ENCODE measurements at places on chromosomes 2 and 18.

DNA sequence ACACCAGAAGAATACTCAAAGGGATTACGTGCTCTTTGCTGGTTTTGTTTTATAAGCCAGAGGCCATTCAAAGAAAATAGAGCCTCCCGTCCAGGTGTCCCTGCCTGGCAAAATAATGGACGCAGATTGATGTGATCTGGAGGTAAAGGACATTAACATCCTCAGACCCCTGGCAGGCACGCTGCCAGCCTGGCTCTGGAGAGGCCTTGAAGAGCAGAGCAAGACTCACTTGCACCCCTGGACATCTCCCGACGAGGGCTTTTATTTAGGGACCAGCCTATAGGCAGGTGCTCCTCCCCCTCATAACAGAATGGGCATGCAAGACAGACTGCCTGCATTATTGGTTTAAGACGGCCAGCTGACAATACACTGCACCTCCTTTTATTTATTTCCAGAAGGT, 291.3 kb downstream of the BCL11A start:
- no peak for DNase-seq

GRCh38 chr2:187873132-187873531, 318.9 kb upstream of the TFPI start:
- DNase-seq: no peak

DNA sequence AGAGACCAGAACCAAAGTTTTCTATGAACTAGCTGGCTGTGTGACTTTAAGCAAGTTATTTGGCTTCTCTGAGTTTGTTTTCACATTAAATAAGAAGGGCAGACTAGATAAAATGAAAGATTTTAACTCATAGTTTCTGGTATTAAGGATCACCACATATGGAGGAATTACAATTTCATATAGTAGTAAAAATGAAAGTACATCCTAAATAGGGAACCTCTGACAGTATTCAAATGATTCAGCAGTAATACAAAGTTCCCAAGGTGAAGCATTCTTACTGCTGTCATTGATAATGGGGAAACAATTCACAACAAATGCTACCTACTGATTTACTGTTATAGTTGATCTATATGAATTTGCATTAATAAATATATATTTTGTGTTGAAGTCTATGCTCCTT, 170.3 kb upstream of the VRK2 start:
- DNase-seq: no peak

GRCh38 chr2:53286345-53286744, 481.3 kb upstream of the CHAC2 start:
- DNase-seq: no peak

- DNase-seq: no peak
Measured at GRCh38 chr2:64534363-64534762, 10.2 kb downstream of the AFTPH start.

DNA sequence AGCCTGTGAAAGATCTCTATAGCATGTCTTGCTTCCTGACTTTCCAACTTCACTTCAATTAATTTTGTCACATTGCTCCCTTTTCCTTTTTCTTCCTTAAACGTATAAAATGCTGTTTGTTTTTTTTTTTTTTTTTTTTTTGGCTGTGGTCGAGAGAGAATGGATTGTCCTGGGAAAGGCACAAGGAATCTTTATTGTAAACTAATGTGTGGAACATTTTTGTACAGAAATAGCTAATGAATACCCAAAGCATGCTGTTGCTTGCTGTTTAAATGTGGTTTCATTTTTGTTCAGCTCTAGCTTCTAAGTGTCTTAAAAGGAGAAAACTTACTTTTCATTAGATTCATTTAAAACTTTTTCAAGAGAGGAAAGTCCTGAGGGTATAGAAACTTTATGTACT, 105.5 kb downstream of the GPD2 start:
- no peak for DNase-seq

DNA sequence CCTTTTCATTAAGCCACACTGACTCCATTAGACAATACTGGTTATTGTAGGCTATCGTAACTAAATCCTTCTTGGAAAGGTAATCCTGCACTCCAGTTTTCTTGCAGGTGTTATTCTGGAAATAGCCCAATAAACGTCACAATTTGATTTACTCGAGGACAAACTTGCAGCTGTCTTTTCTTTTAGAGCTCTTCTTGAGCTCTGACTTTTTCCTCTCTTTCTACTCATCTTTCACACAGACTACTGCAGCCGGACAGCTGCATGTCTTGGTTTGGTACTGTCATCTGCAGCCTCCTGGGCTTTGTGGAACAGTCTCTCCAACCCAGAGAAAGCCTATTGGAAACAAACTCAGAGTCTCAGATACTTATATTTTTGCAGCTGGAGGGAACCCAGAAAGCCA, 23.0 kb upstream of the MSGN1 start:
- no peak for DNase-seq

- no peak for DNase-seq
Measured at GRCh38 chr2:42128721-42129486, 40.2 kb upstream of the EML4 start.

DNA sequence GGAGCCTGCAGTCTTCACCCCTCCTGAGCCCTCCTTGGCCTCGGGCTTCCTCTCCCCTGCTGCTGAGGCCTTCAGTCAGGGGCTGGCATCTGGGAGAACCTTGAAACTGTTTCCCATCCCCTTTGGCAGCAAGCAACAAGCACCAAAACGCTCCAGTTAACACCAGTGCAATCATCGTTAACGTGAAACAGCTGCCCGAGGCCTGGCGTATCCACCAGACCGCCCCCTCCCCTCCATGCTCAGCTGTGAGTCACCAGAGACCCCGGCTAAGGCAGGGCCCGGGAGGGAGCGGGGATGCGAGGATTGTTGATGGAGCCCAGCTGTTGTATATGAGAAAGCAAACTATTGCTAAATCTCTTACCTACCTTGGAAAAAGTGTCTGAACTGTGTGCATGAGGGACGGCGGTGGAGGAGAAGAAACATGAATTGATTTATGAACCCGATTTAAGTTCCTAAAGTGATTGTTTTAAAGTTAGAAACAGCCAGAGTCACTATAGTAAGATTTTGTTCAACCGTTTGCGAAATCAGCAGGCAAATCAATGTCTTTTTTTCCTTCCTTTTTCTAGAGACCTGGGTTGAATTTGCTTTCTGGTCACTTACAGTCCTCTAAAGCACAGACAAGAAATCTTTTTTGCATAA, 5.2 kb downstream of the ZFP36L2 start:
- peak; percentile 19 for DNase-seq

DNA sequence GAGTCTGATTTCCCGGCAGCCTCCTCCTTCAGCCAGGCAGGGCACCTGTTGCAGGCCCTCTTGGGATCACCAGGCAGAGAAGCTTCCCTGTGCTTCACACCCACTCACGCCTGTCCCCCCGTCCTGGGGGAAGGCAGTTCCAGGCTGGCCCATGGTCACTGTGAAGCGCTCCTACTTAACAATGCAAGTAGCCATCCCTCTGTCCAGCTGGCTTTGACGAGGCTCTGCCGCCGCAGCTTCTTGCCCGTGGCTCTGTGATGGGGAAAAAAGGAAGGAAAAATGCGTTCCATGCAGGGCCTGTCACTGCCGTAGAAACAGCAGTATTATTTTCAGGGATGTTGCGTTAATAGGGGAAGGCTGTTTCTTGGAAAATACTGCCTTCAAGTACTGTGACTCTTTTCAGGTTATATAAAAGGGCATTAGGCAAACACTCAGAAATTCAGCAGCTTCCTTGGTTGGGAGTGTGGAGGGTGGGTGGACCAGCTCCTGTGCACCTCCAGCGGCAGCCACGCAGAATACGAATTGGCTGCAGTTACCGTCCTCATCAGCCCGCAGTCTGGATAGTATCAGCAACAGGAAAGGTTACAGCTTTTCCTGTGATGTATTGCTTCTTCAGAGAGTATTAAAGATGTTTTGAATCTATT, 232.3 kb downstream of the KLHL29 start:
- no peak for DNase-seq

GRCh38 chr2:46827274-46828134, 88.1 kb downstream of the MCFD2 start:
- DNase-seq: no peak

DNA sequence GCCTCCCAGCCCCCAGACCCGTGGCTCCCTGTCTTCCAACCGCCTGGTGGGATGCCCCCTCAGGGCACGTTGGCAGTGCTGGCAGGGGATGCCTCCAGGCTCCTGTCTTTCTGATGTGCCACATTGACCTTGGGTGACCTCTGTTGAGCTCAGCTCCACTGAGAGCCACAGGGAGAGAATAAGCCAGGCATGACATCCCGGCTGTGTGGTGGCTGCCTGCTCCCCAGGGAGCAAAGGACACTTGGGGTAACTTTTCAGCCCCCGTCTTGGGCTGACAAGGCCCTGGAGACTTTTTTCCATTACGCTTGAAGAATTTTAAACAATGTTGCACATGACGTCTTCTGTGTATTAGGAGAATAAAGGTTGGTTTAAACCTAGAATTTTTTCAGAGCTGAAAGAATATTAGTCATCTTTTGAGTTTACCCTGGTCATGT, 246.0 kb downstream of the TSN start:
- no peak for DNase-seq

DNA sequence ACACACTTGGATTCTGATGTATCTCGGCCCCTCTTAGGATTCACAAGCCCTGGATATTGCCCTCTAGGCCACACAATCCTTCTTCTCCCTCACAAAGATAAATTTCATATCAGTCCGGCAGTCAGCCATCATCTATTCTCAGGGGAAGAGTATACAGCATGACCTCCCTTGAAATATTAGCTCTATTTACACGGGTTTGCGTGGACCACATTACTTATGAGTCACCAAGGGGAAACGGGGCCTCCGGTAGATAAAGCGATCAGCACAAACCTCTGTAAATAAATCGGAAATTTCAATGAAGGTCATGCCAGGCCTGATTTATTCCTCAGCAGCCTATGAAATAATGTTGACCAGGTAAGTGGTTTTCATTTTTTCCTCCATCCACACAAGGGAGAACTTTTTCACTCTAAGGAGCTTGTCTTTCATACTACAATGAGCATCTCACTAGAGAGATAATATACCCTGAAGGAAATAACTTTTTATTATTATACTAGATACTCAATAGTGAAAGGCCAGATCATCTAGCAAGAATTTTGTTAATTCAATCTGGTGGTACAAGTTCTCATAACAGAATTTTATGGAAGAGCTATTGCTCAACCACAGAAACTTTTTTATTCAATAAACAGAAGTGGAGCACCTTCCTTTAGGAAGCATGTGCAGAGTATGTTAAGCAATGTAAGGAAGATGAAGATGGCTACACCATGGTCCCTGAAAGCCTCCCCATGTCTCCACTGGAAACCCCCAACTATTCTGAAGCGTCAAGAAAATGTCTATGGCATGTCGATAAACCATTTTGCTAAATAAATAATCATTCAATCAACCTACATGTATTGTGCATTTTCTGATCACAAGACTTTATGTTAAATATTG, 125.2 kb upstream of the PIK3C3 start:
- no peak for DNase-seq

DNA sequence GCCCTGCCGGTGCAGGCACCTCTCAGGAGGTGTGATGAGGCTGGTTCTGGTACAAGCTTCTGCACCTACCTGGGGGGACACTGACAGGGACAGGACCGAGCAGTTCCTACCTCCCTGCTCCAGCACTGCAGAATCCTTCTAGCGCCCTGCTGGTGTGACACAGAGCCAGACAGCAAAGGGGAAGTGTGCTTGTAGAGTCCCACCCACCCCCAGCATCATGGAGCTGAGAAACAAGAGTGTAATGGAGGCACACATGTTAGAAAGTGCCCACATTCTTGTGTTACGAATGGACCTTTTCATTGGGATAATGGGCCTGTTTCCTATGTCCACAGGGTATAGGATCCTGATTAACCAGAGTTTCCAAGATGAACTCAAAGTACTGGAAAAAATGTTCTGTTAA, 38.3 kb downstream of the OXER1 start:
- DNase-seq: no peak

GRCh38 chr18:75276818-75277609, 66.4 kb downstream of the TSHZ1 start:
- no peak for DNase-seq

- no peak for DNase-seq
Measured at GRCh38 chr18:24427484-24427883, 1.0 kb downstream of the IMPACT start.

DNA sequence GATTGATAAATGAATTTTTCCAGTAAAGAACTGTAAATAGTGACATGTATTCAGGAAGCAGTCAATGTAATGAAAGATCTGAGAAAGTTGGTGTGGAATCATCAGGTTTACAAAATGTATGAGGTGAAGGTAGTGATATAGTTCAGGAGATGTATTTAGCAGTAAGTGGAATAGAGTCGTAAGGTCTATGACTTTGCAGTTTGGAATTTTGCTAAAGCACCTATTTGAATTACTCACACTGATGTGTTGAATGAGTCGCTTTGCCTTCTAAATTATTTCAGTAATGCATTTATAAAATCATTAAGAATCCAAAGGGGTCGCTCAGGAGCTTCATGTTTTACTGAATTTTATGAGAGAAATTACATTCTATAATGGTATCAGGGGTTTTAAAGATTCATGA, 713.7 kb downstream of the DSC3 start:
- no peak for DNase-seq

DNA sequence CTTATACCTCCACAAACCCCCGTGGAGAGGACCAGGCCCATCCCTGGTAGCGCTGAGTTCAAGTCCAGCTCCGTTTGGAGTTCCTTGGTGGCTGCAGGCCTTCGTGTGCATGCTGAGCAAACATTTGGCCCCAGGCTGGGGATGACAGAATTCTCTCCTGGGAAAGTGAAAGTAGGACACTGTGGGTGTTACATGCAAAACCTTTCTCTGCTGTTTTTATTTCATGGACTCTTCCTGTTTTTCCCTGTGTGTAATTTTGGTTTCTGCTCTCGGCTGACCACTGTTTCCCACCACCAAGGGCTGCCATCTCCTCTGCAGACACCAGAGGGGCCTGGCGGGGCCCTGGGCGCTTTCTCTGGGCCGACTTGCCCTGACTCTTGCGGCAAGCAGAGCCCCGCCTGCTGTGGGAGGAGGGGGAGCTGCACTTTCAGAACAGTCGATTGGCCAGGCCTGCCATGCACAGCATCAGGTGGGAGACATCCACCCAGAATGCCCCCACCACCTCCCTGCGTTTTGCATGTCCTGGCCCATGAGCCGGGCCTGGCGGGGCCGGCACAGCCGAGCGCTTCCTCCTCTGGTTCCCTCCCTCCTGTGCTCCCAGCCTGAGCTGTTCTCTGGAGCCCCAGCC, 102.4 kb downstream of the CABLES1 start:
- no peak for DNase-seq

DNA sequence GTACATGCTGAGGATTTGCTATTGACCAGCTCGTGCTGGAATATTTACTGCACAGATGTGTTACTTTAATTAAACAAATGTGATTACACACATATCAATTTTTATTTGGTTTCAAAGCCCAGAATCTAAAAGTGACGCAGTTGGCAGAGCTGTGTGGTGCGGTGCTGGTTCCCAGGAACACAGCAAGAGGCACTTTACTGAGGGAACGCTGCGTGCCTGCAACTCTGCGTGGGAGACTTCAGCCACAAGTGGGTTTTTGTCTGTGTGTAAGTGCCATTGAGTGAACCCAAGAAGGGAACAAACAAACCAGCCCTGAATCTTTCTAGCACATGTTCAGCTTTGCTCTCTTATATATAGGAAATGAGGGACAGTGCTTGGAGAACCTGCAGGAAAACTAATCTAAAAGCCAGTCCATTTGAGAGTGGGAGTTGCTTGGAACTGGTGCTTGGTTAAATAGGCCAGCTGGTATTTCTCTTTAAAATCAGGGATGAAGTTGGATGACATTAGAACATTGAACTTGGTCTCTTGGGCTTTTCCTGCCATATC, 196.6 kb upstream of the CELF4 start:
- DNase-seq: no peak

All from esophagus squamous epithelium (tissue), 5 donors.